Stimulated activated CD8-positive, alpha-beta memory T cell treated with anti-CD3 and anti-CD28 coated beads, Interleukin-12 subunit alpha, Interleukin-12 subunit beta, amount 100 ng/mL, for 1 hour (primary cell): ENCODE measurements at places on chromosomes 16 and 17.

DNA sequence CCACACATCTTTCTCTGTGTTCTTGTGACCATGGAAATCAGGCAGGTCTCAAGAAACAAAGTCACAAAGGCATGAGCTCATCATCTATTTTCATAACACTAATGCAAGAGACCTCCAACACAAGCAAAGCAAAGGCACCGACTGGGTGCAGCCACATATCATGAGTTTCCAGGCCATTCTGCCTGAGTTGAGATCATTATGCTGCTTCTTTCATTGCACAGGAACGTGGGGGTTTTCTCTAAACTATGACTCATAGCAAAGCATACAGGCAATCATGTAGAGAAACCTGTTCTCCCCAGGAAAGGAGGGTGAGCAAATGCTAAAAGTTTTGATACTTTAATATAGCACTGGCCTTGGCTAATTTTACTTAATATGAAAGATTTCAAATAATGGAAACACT lies 60.7 kb downstream of the GRIN2A start:
- no peak for DNase-seq

GRCh38 chr17:740240-741017 lies 8.0 kb downstream of the TLCD3A start:
- no peak for DNase-seq

DNA sequence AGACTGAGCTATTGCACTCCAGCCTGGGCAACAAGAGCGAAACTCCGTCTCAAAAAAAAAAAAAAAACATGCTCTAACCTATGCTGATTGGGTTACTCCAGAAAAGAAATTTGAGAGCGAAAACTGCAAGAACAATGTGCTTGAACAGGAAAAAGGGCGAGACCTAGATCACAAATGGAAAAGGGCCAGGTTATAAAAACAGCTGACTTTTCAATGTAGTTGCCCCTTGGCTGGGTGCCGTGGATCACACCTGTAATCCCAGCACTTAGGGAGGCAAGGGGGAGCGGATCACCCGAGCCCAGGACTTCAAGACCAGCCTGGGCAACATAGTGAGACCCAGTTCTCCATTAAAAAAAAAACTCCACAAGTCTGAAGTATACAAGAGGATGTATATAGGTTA lies 48.8 kb downstream of the MRM3 start:
- DNase-seq, result no peak

DNA sequence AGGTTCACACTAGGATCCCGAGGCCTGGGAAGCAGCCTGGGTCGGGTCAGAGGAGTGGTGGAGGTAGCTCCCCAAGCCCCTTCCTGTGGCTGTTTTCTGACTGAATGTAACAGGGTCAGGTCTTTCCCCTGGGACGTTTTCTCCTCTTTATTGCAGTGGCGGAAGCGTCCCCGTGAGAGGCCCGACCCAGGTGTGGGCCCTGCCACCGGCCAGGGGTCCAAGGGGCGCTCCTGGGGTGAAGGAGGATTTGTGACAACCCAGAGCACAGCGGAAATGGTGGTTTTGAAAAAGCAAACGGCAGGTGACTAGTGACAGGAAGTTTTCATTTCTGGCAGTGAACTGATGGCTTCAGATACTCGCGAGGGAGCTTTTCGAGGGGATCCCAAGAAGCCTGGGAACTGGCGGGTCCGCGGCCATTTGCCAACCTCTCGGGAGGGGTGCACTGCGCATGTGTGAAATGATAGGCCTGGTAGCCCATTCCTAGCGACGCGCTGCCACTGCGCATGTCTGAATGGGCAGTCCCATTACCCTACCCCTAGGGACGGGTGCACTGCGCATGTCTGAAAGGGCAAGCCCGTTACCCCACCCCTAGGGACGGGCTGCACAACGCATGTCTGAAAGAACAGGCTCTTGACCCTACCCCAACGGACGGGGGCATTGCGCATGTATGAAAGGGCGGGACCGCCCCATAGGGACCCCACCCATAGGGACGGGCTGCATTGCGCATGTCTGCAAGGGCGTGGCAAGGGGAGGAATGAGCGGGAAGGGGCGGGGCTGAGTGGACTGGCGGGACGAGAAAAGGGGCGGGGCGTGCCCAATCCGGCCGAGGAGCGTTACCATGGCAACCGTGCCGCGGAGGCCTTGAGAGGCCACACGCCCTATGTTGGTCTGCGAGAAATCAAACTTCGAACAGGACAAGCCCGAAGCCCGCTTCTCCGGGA lies 1747.9 kb downstream of the TP53TG3F start:
- no peak for DNase-seq

GRCh38 chr17:10018461-10018891 lies 113.4 kb upstream of the RCVRN start:
- DNase-seq, result no peak

- no peak for DNase-seq
These were observed 559 bp downstream of the CACNG5 start for GRCh38 chr17:66835476-66835875.

DNA sequence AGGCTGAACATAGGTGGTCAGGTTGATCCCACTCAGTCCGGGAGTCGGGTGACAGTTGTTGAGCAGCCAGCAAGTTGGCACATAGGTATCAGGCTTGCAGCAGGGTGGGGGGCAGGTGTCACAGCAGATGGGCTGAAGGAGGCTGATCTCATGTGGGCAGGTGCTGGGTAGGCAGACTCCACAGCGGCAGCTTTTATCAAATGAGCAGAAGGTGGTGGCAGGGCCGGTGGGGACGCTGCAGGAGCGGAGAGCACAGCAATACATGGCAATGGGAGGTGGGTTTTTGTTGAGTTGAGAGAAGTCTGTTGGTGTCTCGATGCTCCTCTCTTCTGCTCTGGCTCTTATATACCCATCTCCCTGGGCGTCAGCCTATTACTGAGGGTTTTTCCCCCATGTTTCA lies at the start of gene KRTAP3-1:
KRTAP3-1 (minus strand) TSS at position 318 of the 400 bp plus-strand sequence; CDS start at position 264, 54 bp downstream.
- DNase-seq, result no peak

DNA sequence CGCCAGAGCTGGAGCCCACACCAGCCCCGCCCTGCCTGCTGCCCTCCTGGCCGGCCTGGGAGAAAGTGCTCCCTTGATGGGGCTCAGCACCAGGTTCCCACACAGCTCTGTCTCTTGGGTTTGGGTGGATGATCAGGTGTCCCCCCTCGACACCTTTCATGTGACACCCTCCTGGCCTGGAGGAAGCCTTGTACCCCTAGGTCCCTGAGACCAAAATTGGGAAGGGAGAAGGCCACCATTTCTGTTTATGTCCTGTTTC lies 19.4 kb upstream of the PLLP start:
- no peak for DNase-seq

DNA sequence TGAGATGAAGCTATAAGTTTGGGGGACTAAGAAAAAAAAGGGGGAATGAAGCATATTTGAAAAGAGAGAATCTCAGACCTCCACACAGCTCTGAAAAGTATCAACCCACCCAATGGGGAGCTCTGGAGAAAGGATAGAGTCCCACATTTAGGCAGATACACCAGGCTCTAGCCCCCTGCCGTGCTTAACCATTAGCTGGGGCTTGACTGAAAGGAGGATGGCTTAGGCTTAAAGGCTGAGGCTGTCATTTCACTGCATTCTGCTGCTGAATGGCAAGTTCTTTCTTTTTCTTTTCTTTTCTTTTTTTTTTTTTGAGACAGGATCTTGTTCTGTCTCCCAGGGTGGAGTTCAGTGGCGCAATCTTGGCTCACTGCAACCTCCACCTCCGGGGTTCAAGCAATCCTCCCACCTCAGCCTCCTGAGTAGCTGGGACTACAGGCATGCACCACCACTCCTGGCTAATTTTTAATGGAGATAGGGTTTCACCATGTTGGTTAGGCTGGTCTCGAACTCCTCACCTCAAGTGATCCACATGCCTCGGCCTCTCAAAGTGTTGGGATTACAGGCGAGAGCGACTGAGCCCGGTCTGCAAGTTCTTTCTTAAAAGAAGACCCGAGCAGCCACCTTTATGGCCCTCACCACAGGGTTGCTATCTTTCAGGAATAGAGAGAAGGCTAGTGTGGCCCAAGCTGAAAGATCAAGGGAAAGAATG lies 9.0 kb upstream of the MMP2 start:
- no peak for DNase-seq

- no peak for DNase-seq
These were observed 11.0 kb downstream of the KDM8 start for GRCh38 chr16:27214084-27214961.

GRCh38 chr16:73060892-73061490 lies 13.1 kb upstream of the ZFHX3 start:
- no peak for DNase-seq

- peak; percentile 6 for DNase-seq
These were observed 1.2 kb downstream of the DYNLL2 start for GRCh38 chr17:58084317-58084981.

DNA sequence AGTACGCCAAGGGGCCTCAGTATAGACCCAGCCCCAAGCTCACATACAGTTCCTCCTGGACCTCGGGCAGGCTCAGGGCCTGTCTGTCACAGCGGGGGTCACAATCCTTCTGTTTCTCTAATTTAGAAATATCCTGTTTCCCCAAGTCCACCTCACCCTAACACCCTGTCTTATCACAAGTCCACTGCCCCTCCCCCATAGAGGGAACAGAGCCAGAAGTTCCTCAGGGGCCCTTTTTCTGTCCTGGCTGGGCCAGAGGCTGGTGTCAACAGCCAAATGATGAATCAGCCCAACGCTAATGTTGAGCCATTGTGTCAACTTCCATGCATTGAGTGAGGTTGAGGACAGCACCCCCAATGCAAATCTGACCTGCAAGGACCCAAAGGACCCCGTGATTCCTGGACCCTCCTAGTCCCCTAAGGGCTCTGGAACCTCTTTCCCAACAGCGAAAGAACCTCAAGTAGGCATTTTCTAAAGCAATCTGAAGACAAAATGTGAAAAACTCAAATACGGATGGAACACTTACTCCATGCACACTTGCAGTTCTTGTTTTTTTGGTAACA lies 58.6 kb downstream of the PECAM1 start:
- DNase-seq, result no peak

DNA sequence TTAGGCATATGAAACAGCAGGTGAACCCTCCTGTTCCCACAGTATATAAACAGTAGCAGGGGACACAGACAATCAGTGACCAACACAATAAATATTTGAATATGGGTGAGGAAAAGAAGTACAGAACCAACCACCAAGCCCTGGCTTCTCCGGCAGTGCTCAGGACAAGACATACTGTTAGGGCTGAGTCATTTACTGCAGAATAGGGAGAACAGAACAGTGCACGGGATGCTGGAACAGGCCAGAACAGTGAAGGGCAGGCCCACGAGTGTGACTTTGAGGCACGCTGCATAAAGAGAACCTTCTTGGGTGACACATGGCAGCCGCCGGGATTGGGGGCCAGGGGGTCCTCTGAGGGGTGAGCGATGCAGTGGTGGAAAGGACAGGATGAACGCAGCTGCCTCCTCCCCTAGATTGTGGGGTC lies 160.4 kb downstream of the CMIP start:
- no peak for DNase-seq

DNA sequence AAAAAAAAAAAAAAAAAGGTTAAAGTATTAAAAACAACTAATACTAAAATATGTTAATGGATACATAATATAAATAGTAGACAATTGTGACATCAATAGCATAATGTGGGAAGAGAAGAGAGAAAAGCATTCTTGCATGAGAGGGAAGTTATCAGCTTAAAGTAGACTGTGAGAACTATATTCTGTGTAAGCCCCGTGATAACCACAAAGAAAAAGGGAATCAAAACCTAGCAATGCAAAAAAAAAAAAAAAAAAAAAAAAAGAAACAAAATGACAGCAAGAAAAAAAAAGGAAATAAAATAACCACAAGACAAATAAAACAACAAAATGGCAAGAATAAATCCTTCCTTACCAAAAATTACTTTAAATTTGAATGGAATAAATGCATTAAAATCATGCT lies 39.8 kb upstream of the MYLK3 start:
- no peak for DNase-seq

GRCh38 chr16:48381201-48381600 lies 4.0 kb downstream of the SIAH1 start:
- no peak for DNase-seq

DNA sequence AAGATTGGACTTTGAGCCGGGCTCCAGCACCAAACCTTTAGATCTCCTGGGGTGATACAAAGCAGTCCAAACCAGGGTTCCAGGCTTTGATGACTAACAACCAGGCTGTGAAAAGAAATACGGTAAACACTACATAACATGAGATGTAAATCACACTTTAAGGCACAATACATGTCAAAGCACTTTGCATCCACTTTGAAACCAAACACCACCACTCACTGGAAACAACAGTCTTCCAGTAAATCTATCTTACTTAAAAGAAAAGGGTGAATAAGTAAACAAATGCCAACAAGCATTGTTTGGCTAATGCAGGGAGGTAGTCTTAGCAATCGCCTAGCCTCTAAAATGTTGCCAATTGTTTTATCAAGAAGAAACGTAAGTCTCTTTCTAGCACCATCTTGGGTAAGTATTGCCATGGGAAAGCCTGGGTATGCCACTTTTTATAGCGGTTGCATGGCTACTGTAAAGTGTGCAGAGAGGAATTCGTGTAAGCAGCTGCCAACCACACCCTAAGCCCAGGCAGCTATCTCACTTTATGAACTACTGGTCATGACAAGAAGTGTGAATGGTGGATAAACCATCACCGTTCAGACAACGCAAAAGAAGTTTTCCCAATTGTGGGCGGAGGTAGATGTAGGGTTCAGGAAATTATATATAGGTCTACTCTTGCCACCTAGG lies 267.4 kb upstream of the PSMD7 start:
- no peak for DNase-seq

DNA sequence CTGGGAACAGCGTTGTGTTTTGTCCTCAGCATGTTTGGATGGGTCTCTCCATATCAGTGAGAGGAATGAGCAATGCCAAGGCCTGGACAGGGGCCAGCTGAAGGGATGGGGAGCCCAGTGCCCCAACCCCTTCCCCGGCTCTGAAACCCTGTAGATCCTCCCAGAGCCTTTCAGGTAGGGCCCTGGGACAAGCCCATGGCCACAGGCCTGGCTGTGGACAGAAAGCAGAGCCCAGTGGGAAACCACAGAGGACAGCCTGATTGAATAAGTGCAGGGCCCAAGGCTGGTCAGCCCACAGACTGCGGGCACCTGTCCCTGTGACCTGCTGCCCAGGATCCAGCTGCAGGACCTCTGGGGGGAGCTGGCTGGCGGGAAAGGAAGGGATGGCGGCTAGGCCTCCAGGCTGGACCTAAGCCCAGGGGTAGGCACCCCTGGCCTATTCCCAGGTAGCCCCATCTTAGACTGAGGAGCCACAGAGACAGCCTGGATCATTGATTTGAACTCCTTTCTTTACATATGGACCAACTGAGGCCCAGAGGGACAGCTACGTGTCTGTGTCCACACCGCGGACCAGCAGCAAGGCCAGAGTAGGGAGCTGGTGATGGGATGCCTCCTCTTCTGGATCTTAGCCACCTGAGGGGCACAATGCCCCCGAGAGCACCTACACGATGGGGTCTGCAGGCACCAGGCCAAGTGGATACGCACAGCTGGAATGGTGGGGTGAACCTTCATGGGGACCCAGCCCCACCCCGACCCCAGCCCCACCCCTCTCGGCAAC lies 1.3 kb downstream of the CCDC102A start:
- DNase-seq, result no peak

- no peak for DNase-seq
These were observed 1.2 kb downstream of the AP2B1 start for GRCh38 chr17:35588196-35588920.

GRCh38 chr17:2292100-2292499 lies 11.5 kb downstream of the SMG6 start:
- no peak for DNase-seq

- peak; percentile 38 for DNase-seq
These were observed 5.3 kb upstream of the WDR24 start for GRCh38 chr16:695355-696089.
